Posterior vena cava (tissue), 2 donors: ENCODE measurements at places on chromosomes 3 and 15.

DNA sequence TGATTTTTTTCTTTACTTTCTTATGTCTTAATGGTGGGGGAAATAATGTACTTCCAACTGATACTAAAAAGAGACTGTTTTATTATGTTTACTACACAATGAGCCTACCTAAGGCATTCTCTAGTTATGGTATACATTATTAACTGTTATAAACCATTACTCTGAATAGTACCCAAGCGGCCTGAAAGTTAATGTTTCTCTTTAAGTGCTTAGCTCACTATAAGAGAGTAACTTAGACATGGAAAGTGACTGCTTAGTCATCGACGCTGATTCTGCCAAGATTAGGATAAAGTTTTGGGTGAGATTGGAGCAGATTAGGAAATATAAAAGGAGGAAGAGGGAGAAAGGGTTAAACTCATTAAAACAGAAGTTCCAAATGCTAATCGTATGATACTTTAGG lies 365.0 kb downstream of the NLGN1 start:
- no peak for DNase-seq

- DNase-seq, result no peak
Observed at GRCh38 chr3:125115640-125116039, 59.8 kb upstream of the HEG1 start.

DNA sequence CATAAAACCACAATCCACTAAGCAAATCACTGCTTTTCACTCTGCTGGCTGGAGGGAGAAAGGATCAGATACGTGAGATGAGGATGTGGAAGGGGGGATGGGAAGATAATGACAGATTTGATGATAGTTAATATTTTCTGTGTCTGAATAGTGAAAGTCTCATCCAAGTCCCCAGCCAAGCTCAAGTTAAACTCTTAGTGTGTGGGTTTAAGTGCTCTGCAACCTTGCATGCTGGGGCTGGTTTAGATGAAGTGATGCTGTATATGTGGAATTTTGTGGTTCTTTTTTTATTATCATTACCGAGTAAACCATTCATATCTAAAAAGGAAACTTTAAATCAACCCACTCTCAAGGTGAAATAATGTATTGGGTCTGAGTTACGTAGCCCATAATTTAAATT lies 111.0 kb downstream of the TPRG1 start:
- no peak for DNase-seq

- DNase-seq, result no peak
Observed at GRCh38 chr15:57756466-57756865, 50.0 kb downstream of the POLR2M start.

DNA sequence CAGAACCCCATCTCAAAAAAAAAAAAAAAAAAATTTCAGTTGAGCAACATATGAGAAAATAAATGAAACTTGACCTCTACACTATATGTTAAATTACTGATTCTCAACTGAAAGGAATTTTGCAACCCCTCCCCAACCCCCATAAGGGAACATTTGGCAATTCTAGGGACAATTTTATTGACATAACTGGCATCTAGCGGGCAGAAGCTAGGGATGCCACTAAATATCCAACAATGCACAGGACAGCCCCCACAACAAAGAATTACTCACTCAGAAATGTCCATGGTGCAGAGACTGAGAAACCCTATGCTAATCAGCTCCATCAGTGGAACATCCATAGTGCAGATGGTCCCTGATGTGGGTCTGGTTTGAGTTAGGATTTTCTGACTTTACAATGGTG lies 58.2 kb upstream of the OXTR start:
- DNase-seq, result no peak

- DNase-seq, result no peak
Observed at GRCh38 chr3:106068795-106069194, 200.0 kb upstream of the CBLB start.

DNA sequence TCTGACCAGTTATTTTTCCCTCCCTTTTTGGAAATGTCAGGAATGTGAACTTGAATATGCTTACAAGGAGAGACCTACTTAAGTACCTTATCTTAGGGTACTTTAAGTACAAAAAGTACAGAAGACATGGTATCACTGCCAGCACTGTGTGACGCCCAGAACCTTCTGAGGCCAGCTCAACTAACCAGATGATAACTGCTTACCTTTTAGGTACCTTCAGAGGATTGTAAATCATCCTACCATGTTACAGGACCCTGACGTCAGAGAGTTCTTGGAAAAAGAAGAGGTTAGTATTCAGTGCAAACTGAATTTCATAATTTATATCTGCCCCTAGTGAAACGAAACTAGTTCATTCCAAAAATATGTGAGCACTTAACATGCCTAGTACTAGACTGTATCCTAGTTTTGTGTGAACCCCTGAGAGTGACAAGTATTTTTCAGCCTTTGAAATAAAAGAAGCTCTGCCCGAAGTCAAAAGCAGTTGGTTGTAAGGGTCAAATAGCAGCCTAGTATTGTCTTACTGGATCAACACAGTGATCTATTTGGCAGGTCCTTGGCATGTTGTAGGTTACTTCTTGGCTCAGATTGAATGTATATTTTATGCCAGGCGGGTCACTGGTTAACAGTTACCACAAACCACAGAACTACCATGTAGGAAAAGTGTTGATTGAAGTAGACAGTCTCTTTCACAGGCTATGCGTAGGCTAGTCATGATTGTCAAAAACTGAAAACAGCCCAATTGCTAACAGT lies 23.8 kb upstream of the SNX22 start:
- no peak for DNase-seq

GRCh38 chr3:60322298-60322856 lies 928.9 kb downstream of the FHIT start:
- DNase-seq, result no peak

DNA sequence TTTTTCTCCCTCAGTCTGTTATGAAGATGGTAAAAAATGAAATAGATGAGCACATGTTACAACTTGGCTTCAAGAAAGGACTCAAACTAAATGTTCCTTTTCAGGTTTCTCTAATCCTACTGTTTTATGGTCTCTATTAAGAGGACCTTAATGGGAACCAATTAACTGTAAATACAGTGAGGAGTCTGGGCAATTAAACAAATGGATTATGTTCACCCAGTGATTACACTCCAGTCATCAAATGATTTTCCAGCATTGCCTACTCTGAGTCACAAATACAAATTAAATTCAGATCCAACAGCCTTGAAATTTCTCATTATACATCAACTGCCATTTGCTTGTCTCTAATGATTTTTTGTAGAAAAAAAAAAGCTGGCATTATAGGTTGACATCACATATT lies 129.2 kb downstream of the NEK10 start:
- DNase-seq, result no peak

DNA sequence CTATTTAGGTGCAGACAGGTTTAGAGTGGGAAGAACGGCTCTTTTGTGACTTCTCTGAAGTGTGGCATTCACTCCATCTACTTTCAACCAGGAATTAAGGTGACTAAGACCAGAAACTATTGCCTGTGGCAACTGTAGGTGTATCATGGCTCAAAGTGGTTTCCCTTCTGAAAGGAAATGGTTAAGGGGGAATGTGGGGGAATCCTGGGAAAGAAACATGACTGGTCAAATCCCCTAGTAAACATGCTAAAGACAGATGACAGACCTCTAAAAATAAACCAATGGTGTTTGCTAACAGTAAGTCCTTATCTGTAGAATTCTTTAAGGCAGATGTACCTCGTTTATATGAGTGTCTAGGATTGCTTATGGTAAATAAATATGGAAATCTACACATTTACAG lies 56.9 kb downstream of the MEGF11 start:
- no peak for DNase-seq

GRCh38 chr15:29944925-29945324 lies 122.7 kb upstream of the TJP1 start:
- no peak for DNase-seq

GRCh38 chr3:30098653-30099455 lies 507.5 kb upstream of the TGFBR2 start:
- no peak for DNase-seq

- DNase-seq, result no peak
Observed at GRCh38 chr15:73482166-73482565, 39.2 kb downstream of the REC114 start.

GRCh38 chr3:127819086-127819485 lies 3.2 kb downstream of the MGLL start:
- DNase-seq, result no peak

GRCh38 chr15:100901702-100902435 lies 17.3 kb upstream of the LRRK1 start:
- DNase-seq, result peak; percentile 57

GRCh38 chr3:61612211-61613194 lies 51.1 kb downstream of the PTPRG start:
- no peak for DNase-seq

GRCh38 chr15:89999676-90000185 lies 1.4 kb upstream of the ZNF710 start:
- DNase-seq, result no peak

GRCh38 chr3:18425641-18426257 lies 610 bp upstream of the SATB1 start:
- peak; percentile 35 for DNase-seq

DNA sequence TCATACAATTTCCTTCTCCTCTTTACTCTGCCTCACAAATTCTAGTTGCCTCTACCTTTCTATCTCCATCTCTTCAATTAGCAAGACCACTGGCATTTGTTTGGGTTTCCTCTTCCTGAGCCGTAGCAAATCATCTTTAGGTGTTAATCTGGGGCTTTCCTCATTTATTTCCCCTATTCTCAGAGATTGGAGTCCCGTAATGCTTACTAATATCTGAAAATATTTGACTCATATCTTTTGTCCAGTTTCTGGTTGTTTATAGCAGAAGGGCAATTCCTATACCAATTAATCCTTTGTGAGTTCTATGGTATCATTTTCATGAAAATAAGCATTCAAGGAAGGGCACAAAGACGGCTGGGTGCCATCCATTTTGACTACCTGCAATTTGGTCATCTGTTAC lies 103.7 kb downstream of the NR2E3 start:
- DNase-seq, result no peak

DNA sequence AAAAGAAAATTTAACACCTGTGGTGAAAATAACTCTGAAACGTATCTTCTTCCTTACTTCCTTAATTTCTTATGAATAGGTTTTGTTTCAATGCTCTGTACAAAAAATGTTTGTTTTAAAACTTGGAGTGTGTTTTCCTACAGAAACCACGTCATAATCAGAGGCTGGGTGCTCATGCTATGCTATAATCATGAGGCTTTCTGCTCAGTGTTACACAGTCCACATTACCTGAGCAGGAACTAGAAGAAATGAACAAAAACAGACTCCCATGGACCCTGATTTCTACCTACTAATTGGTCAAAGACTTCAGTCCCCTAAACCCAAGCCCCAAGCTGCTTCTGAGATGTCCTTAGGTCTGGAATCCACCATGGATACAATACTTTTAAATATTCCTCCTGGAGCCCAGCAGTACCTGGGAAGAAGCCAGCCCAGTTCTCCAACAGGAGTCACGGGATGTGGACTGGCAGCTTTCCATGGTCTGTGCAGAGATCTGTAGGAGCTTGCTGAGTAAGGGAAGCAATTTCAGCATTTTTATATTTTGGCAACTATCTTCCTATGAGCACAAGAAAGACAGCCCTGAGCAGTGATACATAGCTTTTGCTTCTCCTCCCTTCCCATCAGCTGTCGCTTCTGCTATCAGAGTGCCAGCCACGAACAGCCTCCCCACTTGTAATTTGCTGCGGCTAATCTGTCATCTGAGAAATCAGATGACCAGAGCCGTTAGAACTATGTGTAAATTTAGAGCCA lies 65.6 kb downstream of the WDR72 start:
- DNase-seq, result no peak

GRCh38 chr15:48855501-48856440 lies 22.2 kb upstream of the EID1 start:
- DNase-seq, result no peak

DNA sequence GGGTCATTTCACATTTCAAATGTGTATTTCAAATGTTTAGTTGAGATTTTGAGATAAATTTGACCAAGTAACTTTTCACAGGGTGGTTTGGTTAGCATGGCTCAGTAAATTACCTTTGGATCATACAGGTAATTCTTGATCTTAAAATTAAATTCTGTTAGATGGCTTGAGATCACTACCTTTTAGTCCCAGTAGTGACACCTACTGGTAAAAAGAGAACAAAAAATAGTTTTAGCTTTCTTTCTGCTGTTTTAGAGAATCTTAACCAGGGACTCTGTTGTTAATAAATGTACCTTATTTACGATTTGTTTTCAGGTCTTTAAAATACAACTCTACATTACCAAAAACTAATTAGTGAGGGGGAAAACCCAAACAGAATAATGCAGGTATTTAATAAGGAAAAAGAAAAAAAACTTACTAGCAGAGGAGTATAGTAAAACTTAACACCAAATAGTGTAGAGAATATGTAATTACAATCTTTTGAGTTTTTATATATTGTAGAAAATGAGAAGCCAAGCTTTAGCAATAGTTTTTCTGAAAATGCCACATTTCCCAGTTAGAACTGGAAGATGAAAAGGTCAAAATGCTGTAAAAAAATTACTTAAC lies 620.3 kb upstream of the AGTR1 start:
- no peak for DNase-seq

- no peak for DNase-seq
Observed at GRCh38 chr3:124292329-124292728, 300.4 kb upstream of the ROPN1 start.

DNA sequence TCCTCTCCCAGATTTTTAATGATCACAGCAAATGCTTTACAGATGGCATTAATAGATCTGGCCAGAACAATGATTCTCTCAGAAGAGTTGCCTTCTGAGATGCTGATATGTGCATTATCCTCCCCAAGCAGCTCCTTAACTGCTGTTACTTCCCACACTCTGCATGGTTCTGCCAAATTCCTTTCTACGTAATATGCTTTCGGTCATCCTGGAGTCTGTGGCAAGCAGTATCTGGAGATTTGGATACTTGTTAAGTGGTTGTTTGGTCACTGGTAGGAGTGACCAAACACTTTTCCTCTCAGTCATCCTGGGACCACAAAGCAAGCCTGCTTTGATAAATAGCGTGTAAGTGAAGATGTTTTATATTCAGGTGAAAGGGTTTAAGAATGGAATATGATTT lies 71.1 kb upstream of the CCNL1 start:
- no peak for DNase-seq

DNA sequence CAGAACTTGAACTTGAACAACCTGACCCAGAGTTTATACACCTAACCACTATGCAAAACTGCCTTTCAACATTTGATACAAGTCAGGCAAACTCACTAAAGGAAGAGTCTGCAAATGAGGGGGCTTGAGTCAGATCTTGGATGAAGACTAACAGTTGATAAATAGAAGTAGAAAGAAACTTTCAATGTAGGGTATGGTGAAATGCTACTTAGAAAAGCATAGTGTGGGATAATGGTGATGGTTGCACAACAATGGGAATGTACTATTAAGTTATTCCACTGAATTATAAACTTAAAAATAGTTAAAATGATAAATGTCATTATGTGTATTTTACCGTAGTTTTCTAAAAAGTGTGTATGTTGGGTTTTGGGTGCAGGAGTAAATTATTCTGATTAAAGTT lies 19.7 kb upstream of the ZNF280D start:
- DNase-seq, result no peak

- DNase-seq, result peak; percentile 92
Observed at GRCh38 chr3:53269888-53270880, 14.4 kb upstream of the TKT start.

GRCh38 chr15:63913786-63914315 lies 80.1 kb upstream of the HERC1 start:
- DNase-seq, result no peak

- DNase-seq, result no peak
Observed at GRCh38 chr3:365268-365667, 168.7 kb downstream of the CHL1 start.
